ENCODE measurements at places on chromosomes 2 and 18.

DNA sequence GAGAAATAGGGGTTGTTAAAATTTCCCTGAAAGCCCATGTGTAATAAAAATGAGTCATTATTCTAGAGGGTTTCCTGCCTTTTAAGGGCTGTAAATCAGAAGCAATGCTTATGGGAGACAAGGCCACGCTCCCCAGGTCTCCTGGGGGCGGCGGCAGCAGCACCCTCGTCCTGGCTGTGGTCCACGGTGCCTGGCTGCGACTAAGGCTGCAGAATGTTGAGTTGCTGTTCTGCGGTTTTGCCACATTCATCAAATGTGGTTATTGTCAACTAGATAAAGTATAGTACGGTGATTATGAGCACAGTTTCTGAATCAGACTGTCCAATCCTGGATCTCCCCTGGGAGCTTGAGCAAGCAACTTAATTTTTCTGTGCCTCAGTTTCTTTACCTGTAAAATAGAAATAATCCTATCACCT is 11.9 kb upstream of the AGFG1 start:
- peak; percentile 79 for ATAC-seq

DNA sequence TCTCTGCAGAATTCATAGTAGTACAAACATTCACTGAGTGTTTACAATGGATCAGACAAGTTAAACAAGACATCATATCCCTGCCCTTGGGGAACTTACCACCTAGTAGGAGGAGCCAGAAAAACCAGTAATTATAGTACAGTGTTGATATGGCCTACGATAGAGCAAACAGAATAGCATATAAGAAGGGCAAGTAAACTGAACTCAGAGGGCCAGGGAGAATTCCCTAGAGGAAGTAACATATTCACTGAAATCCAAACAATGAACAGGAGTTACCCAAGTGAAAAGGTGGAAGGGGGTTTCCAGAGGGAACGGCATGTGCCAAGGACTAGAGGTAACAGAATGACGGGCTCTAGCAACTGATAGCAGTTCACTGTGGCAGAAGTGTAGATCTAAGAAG is 34.1 kb downstream of the NHEJ1 start:
- ATAC-seq = no peak

DNA sequence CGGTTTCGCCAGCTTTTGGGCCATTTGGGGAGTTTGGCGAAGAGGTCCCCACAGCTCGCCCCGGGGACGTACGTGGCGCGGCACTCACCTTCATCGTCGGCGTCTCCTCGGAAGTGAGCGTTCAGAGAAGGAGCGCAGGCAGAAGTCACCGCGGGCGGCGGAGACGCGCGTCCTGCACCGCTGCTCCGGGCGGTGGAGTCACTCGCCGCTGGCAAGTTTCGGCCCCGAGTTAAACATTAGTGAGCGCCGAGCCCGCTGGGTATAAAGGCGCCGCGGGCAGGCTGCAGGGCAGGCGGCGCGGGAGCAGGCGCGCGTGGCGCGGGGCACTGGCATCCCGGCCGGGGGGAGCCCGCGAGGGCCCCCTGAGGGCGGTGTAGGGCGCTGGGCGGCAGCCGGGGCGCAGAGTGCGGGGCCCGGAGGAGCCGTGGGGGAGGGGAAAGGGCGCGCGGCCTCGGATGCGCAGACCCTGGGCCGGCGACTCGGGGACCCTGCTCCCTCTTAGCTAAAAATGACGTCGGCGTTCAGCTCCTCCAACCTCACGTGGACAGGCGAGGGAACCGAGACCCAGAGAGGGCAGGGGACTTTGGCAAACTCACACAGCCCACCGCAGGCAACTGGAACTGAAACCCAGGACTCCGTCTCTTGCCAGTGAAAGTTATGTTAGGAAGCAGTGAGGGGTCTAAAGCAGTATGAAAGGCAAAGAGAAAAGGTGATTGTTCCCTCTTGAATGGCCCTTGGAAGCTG is at the start of gene DPP4:
TSS of gene DPP4 (minus strand) at position 328 of the 744 bp plus-strand sequence. CDS start at position 94, 234 bp downstream.
- ATAC-seq = peak; percentile 71

DNA sequence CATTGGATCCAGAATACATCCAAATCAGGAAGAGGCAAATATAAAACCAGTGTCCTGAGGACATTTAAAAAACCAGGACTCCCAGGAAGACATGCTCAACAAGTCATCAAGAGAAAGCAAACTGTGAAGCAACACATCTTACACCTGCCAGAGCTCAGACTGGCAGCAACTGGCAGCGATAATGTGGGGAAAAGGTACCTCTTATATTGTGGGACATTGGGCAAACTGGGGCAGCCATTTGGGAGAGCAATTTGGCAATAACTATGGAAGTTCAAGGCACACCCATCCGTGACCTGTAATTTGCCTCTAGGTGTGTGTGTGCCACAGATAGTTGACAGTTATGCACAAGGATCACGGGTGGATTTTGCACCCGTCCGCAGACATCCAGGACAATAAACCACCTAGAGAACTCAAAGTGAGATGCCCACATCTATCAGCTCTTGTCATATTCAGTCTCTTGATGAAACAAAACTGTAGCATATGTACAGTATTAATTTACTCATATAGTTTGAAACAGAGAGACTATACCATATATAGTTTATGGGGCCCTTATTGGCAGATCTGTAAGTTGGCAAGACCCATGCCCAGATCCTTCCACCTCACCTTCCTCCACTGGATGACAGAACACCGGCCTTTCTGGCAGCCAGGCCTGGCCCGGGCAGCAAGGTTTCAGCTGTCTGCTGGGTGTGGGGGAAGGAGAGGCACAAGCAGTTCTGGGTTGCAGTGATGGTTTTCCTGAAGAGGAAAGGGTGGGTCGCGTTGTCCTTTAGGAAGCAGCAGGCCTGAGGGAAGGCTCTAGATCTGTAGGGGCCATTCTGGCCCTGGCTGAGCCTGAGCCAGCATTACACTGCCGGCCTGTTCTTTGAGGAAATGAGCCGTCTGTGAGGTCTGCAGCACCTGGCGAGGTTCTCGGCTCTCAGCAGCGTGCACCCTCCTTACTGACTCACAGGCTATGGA is 18.8 kb downstream of the HJURP start:
- ATAC-seq = no peak

- ATAC-seq = no peak
These were observed 73.3 kb upstream of the OTOS start for GRCh38 chr2:240213476-240214421.

- no peak for ATAC-seq
These were observed 15.6 kb upstream of the LAMA1 start for GRCh38 chr18:7133181-7133580.

DNA sequence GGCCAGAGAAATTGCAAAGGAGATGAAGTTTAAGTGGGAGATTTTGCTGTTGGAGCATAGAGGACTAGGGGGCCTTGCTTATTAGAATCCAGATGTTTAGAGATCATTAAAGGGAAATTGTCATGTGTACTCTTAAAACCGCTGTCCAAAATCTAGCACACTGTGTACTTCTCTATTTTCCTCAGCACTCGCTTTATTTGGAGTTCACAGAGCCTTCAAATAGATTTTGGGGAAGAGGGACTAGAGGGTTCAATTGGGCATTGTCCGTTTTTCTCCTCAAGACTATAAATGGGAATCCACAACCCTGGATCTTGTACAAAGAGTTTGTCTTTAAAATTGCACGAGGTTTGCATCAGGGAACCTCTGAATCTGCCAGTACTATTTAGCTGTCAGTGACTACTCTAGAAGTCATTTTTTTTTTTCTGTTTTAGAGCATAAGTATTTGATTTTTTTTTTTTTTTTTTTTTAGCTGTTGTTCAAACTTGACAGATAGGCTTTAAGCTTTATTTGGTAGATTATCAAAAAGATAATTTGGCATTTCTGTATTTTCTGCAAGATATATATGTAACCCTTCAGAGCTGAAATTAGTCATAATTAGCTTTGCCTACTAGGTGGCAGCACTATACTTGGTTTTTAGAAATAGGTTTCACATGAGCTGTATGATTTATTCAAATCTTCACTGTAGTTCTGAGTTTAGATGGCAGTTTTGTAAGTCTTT is 14.2 kb downstream of the PMS1 start:
- ATAC-seq = peak; percentile 93

DNA sequence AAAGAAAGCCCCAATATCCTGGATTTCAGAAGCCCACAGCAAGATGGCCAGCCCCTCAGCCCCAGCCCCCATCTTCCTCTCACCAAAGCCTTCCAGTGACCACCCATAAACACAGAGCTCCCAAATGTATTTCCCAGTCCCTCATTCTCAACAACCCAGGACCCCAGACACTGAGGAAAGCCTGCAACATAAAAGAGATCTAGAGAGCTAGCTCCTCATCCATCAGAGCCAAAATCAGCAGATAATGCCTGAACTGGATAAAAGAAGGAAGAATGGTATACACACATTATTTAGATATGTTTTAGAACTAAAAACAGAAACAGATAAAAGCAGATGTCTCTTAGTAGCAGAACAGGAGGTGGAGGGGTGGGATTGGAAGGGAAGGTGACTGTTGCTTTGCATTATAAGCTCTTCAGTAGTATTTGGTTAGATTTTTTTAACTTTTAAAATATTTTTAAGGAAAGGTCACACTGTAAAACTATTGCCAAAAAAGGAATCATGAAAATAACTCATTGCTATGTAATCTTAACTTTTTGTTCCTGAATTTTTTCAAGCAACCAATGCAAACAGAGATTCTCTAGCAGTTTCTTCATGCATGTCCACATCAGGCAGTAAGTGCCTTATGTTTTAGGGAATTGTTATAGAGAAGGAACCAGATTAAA is 144.2 kb upstream of the PKDCC start:
- no peak for ATAC-seq

DNA sequence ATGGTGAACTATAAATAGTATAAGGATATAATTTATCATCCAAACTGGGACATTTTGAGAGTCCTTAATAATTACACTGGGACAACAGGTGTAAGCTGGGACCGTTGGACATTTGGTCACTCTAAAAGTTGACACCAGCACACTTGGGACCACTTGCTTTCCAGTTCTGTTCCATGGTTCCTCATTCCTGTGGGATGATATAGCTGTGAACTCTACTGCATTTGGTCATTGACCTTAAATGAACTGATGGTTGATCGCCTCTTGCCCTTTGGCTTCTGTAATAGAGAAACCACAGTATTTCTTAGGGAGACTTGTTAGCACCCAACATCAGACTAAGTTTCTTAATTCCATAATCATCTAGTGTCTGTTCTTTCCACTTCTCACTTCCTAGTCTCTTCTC is 46.7 kb downstream of the EML6 start:
- no peak for ATAC-seq

DNA sequence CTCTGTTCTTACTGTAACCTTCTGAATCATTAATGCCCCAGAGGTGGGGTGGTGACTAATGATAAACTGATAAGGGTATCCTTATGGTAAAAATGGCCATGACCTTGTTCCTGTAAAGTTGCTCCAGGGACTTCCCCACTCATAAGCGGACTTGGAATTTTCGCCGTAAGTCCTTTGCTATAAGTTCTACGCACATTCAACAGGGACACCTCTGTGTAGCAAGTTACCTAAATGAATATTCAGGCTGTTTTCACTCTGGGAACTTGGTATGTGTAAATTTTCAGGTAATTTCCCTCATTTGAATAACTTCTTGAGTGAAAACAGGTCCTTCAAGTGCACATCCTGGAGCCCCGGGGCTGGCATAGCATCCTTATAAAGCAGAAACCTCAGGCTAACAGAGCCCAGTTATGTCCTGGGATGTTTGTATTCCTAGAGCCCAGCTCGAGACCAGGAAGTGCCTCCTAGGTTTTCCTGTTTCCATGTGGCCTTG is 9.4 kb upstream of the AGFG1 start:
- ATAC-seq = no peak

DNA sequence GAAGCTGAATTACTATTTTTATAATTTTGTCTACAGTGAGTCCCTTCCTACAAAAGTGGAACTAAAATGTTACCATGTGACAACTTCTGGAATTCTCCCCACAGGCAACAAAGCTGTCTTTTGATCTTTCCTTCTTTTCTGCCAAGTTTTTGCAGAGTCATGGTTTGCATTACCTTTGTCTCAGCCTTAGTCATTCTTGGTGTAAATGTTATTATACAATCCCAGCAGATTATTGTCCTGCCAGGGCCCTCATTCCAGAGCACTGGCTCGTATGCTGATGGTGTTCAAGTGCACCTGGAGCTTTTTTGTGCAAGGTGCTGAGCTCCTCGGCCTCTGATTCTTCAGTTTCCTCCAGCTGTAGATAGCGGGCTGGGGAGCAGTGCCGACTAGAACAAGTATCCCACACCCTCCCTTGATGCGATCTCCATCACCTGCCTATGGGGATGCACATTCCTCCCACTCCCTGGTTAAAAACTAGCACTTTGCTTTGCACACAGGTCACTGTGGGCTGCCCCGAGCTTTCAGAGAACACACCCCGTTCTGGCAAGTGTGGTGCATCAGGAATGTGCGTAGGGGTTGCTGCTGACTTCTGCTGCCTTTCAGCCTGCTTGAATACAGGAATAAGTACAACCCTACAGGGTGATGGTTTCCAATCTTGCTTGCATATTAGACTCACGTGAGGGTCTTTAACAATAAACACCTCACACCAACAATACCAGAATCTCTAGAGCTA is 263.6 kb downstream of the RNF144A start:
- peak; percentile 79 for ATAC-seq

DNA sequence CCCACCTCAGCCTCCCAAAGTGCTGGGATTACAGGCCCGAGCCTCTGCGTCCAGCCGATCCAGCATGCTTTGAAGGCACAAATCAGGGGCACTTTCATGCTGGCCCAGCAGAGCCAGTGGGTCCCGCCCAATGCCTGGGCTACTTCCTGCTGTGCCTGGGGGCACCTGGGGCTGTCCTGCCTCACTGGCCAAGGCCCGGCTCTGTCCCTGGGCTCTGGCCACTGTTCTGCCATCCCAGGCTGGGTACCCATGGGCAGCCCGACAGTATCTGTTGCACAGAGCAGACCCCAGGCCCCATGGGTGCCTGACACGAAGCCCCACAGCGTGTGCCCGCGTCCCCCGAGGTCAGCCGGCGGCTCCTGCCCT is 6.8 kb upstream of the GAL3ST2 start:
- ATAC-seq = no peak

- no peak for ATAC-seq
These were observed 96.8 kb downstream of the SGPP2 start for GRCh38 chr2:222521099-222521498.

DNA sequence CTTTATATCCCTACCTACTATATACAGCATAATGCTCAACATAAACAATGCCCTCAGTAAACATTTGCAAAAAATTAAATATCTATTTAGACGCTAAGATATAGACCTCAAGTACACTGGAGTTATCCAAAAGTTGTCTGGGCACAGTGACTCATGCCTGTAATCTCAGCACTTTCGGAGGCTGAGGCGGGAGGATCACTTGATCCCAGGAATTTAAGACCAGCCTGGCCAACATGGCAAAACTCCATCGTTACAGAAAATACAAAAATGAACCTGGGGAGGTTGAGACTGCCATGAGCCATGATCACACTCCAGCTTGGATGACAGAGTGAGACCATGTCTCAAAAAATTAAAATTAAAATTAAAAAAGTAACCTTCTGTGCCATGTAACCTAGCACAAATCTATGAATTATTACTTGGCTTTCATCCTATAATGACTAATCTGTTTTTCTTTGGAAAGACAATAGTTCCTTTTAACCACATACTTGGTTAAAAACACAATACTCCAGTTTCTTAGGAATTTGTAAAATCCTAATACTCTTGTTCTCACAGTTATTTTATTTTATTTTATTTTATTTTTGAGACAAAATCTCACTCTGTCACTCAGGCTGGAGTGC is 6.7 kb upstream of the TNFAIP6 start:
- peak; percentile 51 for ATAC-seq

GRCh38 chr2:188201639-188202038 is 90.0 kb upstream of the GULP1 start:
- no peak for ATAC-seq
